CD4-positive, alpha-beta T cell treated with Interleukin-4 for 1 hour (primary cell): ENCODE measurements at places on chromosomes 1 and 21.

DNA sequence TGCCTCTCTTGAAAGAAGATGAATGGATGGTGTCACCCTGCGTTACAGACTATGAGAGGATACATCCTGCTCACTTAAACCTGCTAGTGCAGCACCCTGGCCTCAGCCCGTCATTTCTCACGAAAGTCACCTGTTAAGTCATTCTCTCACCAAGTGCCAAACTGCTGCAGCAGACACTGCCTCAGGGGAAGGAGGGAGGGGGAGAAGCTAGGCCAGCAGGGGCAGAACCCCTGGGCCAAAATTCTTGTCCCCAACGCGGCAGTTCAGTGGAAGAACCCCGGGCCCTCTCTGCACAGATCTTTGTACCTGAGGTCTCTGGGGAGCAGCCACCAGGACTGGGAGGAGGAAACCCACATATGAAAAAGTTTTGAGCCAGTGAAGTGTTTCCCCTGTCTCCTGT is 37.6 kb downstream of the SYT6 start:
- DNase-seq, result no peak

DNA sequence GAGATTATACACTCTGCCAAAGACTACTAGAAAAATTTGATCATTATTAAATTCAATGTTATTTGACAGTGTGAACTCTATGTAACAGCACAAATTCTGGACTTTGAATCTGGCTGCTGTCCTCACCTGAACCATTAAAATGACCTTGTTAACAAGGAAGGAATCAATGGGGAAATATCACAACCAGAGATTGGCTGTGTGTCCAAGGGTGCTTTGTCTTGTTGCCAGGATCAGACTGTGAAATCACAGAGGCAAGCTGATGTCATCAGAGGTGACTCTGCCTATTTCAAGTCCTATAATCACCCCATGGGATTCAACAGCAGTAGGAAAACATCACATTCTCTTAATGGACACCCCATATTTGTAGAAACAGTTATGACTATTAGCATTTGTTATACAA is 46.8 kb downstream of the ADAMTS5 start:
- no peak for DNase-seq

- no peak for DNase-seq
Measured at GRCh38 chr1:56345831-56346230, 233.5 kb downstream of the PLPP3 start.

DNA sequence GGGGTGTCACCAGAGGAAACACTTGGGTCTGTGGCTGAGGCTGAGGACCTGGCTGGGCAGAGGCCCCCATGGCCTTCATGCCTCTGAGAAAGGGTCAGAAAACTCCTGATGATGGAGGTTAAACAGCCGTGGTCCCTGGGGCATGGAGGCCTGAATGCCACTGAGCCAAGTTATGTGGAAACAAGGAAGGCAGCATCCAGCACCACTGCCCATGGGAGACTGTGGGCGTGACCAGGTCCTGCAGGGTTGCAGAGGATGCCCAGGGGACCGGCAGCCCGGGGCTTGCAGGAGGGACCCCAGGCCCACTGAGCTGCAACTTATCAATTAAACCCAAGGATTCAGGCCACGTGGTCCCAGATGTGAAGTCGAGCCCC is 18.9 kb upstream of the COL6A2 start:
- DNase-seq, result no peak

- no peak for DNase-seq
Measured at GRCh38 chr1:8342325-8342724, 24.4 kb downstream of the SLC45A1 start.

DNA sequence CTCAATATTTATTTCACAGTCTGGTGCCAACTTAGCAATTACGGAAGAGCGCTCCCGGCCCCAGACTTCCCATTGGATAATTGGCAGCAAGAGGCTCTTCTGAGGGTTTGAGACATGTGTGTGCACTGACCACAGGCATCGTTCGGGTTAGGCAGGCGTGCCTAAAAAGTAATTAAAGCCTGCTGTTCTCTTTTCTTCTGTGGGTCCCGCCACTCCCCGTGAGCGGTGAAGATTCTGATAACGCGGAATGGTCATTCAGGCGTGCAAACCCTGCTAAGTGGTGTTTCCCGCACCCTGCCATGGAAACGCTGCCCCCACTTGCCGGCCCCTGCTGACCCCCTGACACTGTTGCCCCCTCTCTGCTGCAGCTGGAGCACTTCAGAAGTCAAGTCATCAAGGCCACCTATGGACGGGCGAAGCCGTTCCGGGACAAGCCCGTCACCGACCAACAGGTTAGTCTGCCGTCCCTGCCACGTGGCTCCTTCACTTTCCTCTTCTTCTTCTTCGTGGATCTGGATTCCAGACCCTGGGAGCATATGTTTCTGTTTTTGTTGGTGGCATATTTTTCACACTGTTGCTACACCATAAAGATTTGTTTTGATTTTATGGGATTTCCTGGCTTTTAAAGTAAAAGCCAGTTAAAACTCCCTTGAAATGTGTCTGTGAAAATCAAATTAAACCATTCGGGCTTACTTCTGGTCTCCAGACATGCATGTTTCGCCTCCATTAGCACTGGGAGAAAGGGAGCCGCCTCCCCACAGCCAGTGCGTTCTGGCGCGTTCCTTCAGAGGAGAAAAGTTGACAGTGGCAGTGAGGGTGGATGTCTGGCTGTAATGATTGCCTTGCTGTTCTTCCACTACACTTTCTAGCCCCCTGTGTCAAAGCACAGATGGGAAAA is 79.9 kb downstream of the FHAD1 start:
- DNase-seq, result no peak

- DNase-seq, result no peak
Measured at GRCh38 chr1:30273456-30273855, 449.9 kb downstream of the MATN1 start.

- no peak for DNase-seq
Measured at GRCh38 chr1:38191461-38191860, 144.9 kb upstream of the POU3F1 start.

- no peak for DNase-seq
Measured at GRCh38 chr1:171032822-171033702, 57.6 kb upstream of the FMO3 start.

DNA sequence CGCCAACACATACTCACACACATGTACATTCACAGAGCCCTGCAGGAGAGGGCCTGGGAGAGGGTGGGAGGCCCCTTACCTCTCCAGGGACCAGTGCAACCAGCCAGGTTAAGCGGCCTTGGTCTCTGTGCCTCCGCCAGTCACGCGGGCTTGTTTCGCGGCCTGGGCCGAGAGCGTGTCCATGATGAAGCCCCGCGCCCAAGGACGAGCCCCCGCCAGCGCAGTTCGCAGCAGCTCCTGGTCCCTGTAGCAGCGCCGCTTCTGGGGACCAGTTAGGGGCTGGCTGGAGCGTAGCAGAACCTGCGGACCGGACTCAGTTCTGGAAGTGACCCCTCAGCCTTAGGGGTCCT is 7.3 kb upstream of the FAM167B start:
- DNase-seq, result no peak

GRCh38 chr1:15185617-15186016 is 32.1 kb downstream of the TMEM51 start:
- DNase-seq, result no peak

DNA sequence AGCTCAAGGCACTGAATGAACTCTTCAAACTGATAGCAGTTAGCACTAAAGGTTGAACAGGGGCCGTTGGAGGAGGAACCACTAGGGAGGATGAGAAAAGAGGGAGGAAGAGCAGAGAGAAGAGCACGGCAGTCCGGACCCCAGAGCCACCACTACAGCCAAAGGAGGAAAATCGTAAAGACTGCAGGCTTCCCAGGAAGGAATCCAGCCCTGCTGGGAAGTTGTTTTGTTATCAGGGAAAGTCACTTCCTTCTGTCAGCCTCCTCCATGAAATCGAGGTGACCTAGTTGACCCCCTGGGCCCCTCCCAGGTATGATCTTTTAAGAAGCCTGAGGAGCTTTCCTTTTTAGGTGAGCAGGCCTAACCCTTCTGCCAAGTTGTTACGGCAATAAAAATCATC is 88.2 kb downstream of the PBX1 start:
- DNase-seq, result no peak

GRCh38 chr1:101219924-101220870 is 16.6 kb upstream of the S1PR1 start:
- no peak for DNase-seq

- DNase-seq, result no peak
Measured at GRCh38 chr21:45141507-45141906, 67.1 kb downstream of the ADARB1 start.

- DNase-seq, result no peak
Measured at GRCh38 chr1:205928317-205928716, 14.9 kb downstream of the SLC26A9 start.

DNA sequence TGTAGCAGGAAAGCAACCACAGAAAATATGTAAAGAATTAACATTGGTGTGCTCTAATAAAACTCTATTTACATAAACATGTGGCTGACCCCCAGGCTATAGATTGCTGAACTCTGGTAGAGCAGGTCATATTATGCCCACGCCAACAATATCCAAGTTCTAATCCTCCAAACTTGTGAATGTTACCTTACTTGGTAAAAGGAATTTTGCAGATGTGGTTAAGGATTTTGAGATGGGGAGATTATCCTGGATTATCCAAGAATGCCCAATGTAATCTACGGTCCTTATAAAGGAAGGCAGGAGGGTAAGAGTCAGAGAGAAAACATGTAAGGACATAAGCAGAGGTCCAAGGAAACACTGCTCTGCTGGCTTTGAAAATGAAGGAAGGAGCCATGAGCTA is 201.0 kb downstream of the USH2A start:
- DNase-seq, result no peak

GRCh38 chr1:173112129-173112528 is 61.4 kb upstream of the TNFSF18 start:
- peak; percentile 12 for DNase-seq

DNA sequence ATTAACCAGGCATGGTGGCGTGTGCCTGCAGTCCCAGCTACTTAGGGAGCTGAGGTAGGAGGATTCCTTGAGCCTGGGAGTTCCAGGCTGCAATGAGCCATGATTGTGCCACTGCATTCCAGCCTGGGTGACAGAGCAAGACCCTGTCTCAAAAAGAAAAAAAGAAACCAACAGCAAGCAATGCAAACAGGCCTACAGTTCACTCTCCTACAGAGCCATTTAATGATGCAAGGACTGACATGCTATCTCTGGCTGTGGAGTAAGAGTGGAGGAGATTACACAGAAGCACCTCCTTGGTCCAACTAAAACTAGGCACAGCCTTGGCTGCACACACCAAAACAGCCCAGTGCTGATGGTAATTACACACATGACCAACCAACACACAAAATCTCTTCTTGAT is 127.5 kb upstream of the SOD1 start:
- no peak for DNase-seq

DNA sequence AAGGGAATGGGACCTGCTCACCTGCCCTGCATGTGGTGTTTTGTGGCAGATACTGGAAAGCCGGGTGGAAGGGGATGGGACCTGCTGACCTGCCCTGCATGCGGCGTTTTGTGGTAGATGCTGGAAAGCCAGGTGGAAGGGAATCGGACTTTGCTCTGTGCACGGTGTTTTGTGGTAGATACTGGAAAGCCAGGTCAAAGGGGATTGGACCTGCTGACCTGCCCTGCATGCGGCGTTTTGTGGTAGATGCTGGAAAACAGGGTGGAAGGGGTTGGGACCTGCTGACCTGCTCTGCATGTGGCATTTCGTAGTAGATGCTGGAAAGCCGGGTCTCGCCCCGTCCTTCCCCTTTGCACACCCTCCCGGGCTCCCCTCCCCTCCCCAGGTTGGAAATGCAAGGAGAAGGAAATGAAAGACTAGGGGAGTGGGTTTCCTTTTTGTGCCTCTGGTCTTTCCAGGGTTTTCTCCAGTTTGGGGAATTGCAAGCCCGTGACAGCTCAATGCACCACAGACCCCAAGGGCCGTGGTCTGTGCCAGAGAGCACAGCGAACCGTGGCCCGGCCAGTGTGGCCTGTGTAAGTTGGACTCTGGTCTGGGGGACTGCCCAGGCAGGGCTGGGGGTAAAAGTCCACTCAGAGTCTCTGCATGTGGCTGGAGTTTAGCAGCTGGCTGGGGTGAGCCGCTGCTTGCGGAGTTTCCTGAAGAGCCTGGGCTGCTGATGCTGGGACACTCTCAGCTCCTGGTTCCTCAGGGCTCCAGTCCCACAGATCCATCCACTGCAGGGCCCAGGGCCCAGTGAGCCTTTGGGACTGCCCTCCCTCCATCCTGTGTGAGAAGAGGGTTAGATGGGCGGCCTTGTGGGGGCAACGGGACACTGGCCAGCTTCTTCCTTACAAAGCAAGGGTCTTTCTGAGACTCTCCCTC is 105.5 kb downstream of the CRYAA start:
- DNase-seq, result no peak

GRCh38 chr21:42862774-42863503 is 16.4 kb downstream of the WDR4 start:
- no peak for DNase-seq

DNA sequence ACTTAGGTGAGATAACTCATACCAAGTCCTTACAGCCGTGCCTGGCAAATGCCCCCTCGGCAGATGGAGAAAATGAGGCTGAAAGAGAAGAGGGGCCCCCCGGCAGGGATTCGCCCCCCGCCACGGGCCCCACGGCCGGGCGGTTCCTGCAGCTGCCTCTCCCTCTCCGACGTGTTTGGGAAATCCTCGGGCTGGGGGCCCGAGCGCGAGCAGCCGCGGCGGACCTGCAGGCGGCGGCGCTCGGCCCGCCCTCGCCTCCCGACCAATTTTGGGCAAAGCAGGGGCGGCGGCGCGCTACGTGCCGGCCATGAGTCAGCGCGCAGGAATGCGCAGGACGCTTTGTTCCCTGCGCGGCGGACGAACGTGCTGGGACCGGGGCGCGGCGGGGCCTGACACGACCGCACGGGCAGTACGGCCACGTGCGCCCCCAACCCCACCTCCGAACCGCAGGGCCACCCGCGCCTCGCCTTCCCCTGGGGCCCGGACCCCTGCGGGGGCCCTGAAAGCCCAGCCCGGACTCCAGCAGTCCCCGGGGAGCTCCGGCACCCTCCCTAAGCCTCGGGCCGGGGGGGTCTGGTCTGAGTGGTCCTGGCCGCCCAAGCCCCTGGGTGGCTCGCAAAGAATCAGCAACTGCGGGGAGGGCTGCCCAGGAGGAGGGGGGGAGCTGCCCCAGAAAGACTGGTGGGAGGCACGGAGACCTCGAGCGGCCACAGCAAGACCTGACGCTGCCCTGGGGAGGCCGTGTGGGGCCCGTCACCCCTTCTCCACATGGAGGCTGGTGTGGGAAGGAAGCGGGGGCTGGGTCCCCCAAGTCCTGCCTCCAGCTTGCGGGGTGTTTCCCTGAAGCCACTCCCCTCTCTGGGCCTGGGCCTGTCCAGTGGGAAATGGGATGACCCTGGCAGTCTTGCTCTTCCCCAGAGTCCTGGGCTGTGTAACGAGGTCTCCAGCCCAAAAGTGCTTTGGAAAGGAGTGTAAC is 11.9 kb upstream of the EDN2 start:
- DNase-seq, result no peak

GRCh38 chr1:24203404-24203803 is 16.3 kb upstream of the IFNLR1 start:
- DNase-seq, result peak; percentile 29
